ENCODE measurements at places on chromosomes 11 and 22.

DNA sequence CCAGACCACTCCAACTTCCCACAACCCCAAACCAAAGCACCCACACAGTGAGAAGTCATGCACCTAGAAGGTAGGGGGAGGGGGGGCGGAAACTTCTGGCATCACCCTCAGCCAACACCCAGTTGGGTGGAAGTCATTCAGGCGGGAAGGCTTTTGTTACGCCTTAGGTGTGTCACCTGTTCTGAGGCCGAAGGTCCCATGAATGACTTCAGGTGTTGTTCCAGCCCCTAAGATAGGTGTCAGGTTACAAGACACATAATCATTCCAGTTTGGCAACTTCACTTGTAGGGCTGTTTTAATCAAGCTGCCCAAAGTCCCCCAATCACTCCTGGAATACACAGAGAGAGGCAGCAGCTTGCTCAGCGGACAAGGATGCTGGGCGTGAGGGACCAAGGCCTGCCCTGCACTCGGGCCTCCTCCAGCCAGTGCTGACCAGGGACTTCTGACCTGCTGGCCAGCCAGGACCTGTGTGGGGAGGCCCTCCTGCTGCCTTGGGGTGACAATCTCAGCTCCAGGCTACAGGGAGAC, at the start of gene TMPRSS4:
TMPRSS4 (plus strand) TSS at position 325 of the 528 bp plus-strand sequence. CDS start 225 bp downstream, outside the sequence.
- no peak for DNase-seq

- no peak for DNase-seq
These were observed 32.1 kb upstream of the SLC5A12 start for GRCh38 chr11:26753723-26754504.

DNA sequence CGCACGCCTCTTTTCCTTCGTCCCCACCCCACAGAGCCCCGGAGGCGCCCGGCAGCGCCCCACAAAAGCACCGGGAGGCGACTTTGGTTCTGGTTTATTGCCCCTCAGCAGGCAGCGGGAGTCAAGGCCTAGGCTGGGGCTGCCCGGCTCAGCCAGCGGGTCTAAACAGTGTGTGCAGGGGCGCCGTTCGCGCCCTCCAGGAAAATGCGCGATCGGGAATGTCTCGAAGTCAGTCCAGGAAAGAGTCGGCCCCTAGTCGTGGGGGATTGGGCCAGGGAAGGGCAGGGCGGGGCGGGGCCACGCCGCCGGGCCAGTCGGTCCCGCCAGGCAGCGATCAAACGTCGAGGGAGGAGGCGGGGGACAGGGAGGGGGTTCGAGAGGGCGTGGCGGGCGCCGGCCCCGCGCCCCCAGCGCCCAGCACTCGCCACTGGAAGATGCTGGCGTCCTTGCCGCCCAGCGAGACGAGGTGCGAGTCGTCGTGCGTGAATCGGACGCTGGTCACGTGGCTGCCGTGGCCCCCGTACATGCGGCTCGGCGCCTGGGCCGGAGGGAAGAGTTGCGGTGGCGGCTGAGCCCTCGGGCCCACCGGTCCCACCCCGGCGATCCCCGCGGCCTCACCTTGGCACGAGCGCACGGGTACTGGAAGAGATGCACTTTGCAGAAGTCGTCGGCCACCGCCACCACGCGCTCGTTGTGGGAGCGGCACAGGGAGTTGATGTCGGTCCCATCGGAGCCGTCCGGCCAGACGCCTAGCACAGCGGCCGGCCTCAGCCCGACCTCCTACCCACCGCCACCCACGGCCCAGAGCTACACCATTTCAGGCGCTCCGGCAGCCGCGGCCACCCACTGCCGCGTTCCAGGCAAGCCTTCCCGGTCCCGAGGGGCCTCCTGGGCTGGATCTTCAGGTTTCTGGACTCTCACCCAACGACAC, 741 bp upstream of the MTA2 start:
- DNase-seq = peak; percentile 36

GRCh38 chr22:45149671-45150070, 14.1 kb upstream of the NUP50 start:
- no peak for DNase-seq

- DNase-seq = no peak
These were observed 4.4 kb upstream of the MISFA start for GRCh38 chr11:18594999-18595749.

DNA sequence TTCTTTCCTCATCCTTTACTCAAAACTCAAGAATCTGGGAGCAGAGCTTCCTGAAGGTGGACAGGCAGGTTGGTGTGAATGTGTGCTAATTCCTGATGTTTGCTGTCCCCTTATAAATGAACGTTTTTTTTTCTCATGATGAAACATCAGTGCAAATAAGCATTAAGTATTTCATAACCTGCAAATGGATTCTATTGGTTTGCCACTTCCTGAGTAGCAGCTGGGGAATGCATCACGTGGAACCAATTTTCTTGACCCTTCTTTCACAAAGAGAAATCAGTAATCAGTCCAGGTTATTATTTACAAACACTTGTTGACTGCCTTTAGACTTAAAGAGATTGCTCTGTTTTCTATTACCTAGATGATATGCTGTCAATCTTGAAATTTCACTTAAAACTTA, 40.1 kb upstream of the SCN3B start:
- no peak for DNase-seq

- DNase-seq = no peak
These were observed 2.4 kb upstream of the SIDT2 start for GRCh38 chr11:117176186-117176585.

GRCh38 chr11:64028398-64029115, 7.2 kb upstream of the FLRT1 start:
- peak; percentile 20 for DNase-seq

GRCh38 chr22:39236321-39237317, 8.2 kb downstream of the PDGFB start:
- no peak for DNase-seq

DNA sequence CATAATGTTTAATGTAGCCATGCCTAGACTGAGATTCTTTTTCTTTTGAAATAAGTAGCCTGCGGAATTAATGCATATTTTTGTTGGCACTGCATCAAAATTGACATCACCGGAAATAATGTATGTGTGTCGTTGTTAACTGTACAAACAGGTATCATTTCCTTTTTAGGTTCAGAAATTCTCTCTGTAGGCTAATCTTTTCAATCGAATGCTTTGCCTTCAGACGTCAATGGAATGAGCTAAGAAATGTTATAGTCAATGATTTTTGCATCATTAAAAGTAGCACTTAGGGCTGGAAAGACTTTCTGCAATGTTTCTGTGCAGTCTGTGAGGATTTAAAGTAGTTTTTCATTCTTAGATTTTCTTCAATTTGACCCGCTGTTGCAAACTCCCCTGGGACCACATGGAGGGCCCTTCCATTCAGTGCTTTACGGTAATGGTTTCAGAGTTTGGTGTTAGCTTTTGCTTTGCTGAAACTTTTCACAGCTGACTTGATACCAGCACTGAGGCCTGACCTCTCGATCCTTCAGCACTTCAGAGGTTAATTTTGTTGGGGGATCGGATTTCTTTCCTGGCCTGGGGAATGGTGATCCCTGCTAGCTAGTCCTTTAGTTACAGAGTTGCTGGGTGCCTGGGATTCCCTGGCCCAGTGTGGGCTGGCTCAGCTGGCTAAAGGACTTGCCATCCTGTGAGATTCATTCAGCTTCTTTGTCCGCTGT, 137.8 kb downstream of the DBX1 start:
- DNase-seq = no peak

DNA sequence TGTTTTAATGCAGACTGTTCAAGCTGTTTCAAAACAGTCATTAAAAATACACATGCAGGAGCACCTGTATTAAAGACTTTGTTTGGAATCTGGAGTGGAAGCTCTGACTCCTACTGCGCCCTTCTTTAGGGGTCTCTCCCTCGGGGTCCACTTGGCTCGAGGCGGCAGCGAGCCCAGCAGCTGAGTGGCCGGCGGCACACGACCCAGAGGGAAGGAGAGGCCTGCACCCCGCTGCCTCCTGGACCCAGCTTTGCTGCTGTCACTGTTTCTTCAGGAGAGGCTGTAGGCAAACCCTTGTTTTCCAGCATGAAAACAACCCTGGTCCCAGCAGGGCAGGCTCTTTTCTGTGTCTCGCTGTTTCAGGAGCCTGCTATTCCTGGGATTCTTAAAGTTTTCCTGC, 29.2 kb downstream of the MUC6 start:
- DNase-seq = no peak

GRCh38 chr22:20242393-20243175, 25.5 kb downstream of the RTN4R start:
- no peak for DNase-seq

Measured in stimulated activated CD4-positive, alpha-beta T cell treated with anti-CD3 and anti-CD28 coated beads, Interleukin-4, amount 100 ng/mL, for 1 hour (primary cell).